ENCODE measurements at places on chromosomes 1 and 21. TPM values are rescaled to one million over a fixed set of nuclear protein-coding genes. Genes with fewer than 3 reads are reported as not detected.

Gene TMEM269
- total RNA-seq = 0.35 TPM

Gene TMEM69
- 26.1 TPM for total RNA-seq

Gene HSD3B2
- not detected for total RNA-seq

Gene LMX1A
- not detected for total RNA-seq

Gene TACSTD2
- total RNA-seq = not detected

Gene HES3
- not detected for total RNA-seq

Gene RIPK4
- 0.36 TPM for total RNA-seq

Gene BLACAT1
- total RNA-seq = 0.44 TPM

Gene NRDC
- total RNA-seq = 137 TPM
